ENCODE measurements at places on chromosomes 3 and 15.

DNA sequence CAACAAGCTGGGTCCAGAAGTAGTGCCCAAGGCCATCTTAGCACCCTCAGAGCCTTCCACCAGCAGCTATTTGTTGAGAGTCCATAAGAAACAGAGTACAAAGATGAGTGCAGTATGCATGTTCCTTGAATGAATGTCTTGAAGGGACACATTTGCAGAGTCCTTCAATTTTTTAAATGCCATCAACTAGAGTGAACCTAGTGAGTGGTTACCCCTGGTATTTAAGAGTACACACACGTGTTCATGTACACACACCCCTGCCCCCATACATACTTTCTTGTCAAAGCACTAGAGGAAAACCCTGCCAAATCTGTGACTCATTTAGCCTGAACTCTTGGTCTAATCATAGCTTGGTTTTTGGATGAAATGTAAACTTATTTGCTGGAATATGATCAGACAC is 84.5 kb upstream of the GALNT15 start:
- DNase-seq = no peak

DNA sequence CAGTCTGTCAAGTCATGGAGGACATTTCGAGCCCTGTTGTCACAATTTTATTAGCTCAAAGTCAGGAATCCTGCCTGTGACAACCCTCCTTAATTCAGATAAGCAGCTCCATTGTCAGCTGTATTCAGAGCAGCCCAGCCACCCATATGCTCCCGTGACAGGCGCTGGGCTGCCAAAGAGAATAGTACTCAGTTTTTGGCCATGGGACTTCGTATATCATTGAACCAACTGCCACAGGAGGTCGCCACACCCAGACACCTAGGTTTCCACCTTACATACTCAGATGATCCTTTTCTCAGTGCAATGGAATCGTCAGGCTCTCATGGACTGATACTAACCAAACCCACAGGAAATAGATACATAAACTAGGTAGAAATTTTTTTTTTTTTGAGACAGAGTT is 100.2 kb downstream of the C3orf70 start:
- peak; percentile 17 for DNase-seq

- peak; percentile 37 for DNase-seq
These were observed 193.9 kb upstream of the TPM1 start for GRCh38 chr15:62848632-62849050.

GRCh38 chr15:81962482-81962881 is 83.3 kb downstream of the MEX3B start:
- no peak for DNase-seq

DNA sequence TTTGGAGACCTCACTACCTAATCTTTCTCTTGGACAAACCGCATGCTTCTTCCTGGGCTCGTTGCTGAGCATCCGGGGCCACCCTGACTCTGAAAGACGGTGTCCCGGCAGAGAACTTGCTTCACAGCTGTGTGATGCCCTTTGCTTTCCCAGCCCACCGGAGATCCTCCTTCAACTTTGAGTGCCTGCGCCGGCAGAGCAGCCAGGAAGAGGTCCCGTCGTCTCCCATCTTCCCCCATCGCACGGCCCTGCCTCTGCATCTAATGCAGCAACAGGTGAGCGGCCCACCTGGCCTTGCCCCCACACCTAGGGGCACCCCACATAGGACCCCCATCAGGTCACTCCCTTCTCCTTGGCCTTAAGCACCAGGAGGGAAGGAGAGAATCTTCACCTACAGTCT is 37.7 kb downstream of the CHDH start:
- no peak for DNase-seq

Measured in ELF-1 (cell line).